ENCODE measurements at places on chromosomes 3 and 15. TPM values are rescaled to one million over a fixed set of nuclear protein-coding genes. Genes with fewer than 3 reads are reported as not detected.

GRCh38 chr3:107426223-107426622, 49.0 kb downstream of the CCDC54 start:
- no peak for DNase-seq

GRCh38 chr15:35061161-35061824, 23.8 kb downstream of the NANOGP8 start:
- DNase-seq: no peak

GRCh38 chr15:38843736-38844590, 279.3 kb upstream of the RASGRP1 start:
- DNase-seq: peak; percentile 46

DNA sequence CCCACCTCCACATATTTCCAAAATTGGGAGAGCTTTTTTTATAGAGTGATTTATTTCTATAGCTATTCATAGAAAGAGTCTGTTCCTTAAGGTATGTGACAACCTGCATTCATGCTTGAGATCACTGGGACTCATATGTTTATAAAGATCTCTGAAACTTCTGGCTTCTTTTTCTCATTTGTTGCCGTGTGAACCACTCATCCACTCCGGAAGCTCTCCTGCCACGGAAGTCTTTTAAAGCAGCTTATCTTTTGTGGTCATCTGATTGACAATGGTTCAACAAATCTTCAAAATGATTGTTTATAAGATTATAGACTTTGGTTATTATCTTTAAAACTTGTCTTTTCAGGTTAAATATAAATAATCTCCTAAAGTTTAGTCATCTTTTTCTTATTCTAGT, 260.5 kb downstream of the C3orf38 start:
- no peak for DNase-seq

- peak; percentile 65 for DNase-seq
Measured at GRCh38 chr3:4061783-4062360, 241.3 kb upstream of the SETMAR start.

GRCh38 chr15:31822463-31822862, 207.9 kb upstream of the CHRNA7 start:
- no peak for DNase-seq

DNA sequence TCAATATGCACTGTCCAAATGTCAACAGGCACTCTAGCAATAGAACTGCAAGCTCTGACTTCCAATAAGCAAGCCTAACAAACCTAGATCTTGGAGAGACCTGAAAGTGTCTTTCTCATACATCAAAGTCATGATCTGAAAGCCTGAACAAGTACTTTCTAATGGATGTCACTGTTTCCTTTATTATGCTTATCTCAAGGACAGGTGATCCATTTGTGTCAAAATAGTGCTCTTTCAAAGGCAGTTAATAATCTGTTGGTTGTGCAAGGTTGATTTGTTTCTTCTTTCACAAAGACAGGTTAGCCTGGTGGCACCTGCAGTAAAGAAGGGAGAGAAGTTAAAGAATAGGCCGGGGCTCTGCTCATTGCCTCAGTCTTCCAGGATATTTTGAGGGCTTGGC, 146.8 kb downstream of the EPHB1 start:
- DNase-seq: no peak

DNA sequence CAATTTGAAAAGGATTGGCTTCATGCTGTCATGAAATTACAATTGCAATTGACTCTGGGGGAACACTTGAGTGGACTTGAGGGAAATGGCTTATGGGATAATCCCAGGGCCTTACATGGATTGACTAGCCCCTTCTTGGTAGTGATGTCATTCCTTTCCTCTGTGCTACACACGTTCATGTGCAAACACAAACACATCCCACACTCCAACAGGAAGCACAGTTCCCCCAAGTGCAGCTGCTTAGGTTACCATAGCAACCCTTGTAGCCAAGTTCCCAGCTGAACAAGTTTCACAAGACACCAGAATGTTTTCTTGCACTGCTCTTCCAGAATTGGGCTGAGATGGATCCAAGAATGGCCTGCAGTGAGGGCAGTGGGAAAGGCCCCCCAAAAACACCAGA, 217.0 kb downstream of the ZNF621 start:
- no peak for DNase-seq

GRCh38 chr15:63497642-63498467, 6.5 kb upstream of the USP3 start:
- no peak for DNase-seq

GRCh38 chr15:32869776-32870175, 152.0 kb downstream of the GREM1 start:
- DNase-seq: no peak

DNA sequence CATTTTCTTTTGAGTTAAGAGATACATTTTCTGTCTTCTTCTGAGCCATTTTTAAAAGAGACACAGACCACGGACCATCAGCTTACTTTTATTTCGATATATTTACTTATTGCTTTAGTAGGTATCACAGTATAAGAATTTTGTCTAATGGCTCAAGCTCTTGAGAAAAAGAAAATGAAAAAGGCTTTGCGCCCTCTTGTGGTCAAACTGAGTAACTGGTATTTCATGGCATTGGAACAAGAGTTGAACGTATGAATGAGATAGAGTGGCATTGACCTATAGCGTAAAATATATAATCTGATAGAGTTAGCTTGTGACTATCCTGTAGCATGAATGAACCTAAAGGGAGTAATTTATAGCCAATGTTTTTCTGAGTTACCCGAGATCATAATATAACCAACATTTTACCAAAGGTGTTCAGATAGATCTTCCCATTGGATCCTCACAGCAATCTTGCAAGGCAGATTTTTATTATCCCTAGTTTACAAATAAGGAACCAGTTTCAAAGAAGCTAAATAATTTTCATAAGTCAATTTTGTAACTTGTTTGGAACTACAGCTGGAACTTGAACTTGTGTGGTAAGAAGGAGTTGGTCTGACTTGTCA, 154.6 kb downstream of the POLR2M start:
- peak; percentile 77 for DNase-seq

DNA sequence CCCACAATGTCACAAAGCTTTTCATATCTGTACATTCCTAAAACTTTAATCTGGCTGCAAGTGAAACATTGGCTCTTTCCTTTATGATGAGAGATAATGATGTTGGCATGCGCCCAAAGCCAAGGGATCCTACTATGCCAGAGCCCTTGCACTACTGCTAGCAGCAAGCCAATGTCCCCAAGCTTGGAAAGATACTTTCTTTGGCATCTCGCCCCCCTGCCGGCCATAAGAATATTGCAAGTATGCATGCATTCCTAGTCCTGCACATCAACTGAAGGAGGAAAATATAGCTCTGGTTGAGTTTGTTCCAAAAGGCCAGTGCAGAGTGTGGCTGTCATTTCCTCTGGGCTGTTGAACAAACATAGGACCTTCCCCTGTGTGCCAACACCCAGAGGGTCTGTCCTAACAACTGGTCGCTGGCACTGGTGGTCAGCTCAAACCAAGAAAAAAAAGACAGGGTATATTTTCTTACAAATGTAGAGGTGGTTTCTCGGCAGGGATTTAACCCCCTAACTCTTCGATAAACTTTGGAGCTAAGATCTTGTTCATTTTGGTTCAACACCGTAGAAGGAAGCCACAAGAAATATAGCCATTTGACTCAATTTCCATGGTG, 120.9 kb upstream of the ZBED2 start:
- DNase-seq: no peak

- DNase-seq: no peak
Measured at GRCh38 chr3:98322101-98322500, 31.6 kb upstream of the OR5K4 start.

GRCh38 chr15:98581715-98582114, 66.6 kb upstream of the IGF1R start:
- no peak for DNase-seq

DNA sequence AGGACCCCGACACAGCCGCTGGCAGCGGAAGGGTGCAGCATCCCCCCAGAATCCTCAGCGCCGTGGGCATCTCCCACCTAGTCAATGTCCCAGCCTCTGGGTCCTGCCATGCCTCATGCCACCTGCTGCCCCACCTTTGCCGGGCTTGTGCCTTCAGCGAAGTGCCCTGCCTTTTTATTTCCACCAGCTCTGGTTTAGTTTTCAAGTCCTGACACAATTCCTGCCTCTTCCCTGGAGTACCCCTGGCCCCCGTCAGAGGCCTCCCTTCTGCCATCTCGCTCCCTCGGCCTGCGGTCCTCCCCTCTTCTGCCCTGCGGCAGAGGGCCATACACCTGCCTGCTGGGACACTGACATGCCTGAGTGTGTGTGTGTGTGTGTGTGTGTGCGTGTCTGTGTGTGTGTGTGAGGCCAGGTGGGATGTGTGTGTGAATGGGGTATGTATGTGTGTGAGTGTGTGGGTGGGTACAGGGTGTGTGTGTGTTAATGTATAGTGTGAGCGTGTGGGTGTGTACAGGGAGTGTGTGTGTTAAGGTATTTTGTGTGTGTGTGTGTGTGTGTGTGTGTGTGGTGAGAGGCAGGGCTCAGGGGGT, 129.9 kb downstream of the SMAD6 start:
- DNase-seq: no peak

DNA sequence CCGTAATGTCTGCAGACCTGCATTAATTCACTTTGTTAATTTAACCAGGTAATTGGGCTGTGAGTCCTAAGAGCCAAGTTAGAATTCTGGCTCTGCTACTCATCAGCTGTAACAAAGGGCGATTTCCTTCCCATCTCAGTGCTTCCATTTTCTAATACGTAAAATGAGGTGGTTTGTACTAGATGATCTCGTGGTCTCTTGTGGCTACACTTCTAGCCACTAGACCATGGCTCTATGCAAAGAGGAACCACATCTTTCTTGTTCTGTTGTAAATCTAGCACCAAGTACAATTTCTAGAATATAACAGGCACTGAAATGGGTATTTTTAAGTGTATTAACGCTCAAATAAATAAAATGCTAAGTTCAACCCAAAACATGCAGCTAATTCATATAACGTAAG, 174.4 kb upstream of the THBS1 start:
- DNase-seq: no peak

- DNase-seq: peak; percentile 61
Measured at GRCh38 chr3:194487289-194488054, 670 bp upstream of the ATP13A3 start.

DNA sequence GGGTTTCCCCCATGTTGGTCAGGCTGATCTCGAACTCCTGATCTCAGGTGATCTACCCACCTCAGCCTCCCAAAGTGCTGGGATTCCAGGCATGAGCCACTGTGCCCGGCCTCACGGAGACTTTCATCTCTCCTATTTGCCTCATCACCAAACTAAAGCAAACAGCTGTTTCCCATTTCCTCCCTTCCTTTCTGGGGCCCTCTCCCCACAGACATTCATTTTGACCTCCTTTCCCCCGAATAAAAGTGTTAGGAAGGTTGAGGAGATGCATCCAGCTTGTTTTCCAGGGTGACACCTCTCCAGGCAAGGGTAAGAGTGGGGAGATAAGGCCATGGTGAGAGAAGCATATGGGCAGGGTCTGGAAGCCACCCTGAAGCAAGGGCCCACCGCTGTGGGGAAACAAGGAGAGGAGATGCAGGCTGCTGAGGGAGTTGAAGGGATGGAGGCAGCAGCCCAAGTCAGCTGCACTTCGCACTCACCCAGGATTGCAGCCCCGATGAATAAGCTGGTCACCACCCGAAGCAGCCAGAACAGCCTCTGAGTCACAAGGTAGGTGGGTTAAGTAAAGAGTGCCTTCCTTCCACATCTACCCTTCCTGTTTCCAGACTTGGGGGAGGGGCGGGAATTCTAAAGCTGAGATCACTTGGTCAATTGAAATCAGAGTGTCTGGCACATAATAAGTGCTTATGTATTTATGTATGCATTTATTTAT, 7.7 kb downstream of the DUOXA2 start:
- DNase-seq: no peak

DNA sequence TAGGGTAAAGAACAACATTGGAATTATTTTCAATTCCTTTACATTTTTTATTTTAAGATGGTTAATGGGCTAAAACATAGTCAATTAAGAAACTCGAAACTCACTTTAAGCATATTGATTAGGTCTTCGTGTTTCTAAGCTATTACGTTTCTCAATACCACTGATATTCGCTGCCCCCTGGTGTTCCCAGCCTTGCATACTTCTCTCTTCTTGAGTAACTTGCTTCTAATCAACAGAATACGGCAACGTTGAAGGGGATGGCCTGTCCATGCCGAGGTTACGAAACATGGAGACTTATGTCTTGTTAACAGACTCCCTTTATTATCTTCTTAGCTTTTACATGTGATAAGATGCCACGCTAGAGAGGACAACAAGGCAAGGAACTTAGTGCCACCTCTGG, 43.6 kb downstream of the ROBO1 start:
- no peak for DNase-seq

DNA sequence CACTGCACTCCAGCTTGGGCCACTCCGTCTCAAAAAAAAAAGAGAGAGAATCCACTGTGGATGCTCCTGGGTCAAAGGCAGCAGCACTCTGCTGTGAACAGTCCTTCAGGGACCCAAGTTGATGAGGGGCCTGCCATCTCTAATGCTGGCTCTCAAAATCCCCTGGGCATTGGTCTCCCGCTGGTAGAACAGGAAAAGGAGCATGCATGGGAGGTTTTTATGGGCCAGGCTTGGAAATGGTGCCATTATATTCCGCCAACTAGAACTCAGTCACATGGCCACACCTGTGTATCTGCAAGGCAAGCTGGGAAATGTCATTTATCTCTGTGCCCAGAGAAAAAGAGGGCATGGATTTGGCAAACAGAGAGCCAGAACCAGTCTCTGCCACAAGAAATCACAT, 3.4 kb upstream of the DIS3L start:
- peak; percentile 30 for DNase-seq

DNA sequence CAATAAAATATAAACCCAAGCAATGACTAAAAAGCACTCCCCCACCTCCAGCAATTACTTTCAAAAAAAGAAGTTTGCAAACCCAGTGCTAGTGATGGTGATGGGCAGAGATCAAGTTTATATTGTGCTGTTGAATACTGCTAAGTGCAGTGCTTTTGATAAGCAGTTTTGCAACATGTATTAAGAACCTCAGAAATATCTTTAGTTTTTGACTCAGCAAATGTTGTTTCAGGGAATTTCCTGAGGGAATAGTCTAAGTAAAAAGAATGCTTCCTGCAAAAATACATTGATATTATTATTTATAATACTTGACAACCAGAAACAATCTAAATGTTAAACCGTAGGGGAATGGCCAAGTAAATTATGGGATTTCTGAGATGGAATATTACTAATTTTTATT, 69.3 kb downstream of the ADAMTSL3 start:
- no peak for DNase-seq

- DNase-seq: no peak
Measured at GRCh38 chr15:57824186-57824585, 117.7 kb downstream of the POLR2M start.

The CCK gene
- not detected for total RNA-seq

The ITIH1 gene
- 0.22 TPM for total RNA-seq

The GTF2A2 gene
- 90.9 TPM for total RNA-seq

The HMCES gene
- 40.1 TPM for total RNA-seq

The ANKRD34C gene
- total RNA-seq: not detected

The SLC38A3 gene
- 1.6 TPM for total RNA-seq

The IMPG2 gene
- 0.85 TPM for total RNA-seq

Measured in kidney (tissue), 22 donors.